HAP-1 (cell line): ENCODE measurements at places on chromosomes 5 and 9.
A peak's percentile ranks its signal among the peaks of the same experiment; 100 is the strongest.

DNA sequence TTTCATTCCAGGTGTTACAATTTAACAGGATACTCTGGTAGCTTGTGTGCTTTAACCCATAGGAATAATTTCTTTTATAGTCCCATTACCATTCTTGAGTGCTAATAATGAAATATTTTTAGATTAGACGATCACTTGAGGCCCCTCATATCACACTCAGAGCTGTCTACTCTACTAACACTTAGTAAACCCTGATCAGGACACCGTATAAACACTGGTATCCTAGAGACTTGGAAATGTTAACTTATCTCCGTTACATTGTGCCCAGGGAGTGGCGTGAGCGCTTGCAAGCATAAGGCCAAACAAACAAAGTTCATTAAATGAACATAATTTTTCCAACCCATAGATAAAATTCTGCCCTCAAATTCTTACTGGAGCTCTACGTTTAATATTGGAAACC lies 42.2 kb upstream of the RFX3 start:
- DNase-seq, result no peak

DNA sequence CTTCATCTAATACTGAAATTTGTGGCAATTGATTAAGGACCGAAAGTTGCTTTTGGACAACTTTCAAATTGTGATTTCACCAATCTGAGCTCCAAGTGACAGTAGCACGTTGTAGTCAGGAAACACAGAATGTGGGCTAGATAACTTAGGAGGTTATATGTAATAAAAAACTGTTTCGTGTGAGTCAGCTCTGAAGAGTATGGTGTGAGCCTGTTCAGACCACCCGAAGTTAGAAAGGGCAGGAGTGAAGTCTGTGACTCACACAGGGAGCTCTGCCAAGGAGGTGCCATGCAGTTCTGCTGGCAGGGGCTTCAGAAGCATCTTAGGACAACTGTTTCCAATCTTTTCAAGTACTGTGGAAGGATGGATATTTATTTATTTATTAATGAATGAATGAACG lies 16.4 kb upstream of the ZBTB34 start:
- no peak for DNase-seq

DNA sequence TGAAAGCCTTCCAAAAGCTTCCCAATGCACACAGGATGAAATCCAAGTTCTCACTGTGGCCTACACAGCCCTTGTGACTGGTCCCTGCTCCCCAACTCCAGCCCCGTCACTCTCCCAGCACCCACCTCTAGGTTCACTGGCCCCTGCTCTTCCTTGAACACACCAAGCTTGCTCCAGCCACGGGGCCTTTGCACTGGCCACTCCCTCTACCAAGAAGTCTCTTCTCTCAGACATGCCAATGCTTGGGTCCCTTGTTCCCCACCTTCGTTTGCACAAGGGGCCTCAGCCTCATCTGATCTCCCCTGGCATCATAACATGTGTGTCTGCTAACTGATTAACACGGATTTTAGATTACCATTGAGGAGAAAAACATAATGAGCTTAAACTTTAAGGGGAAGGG lies 56.0 kb downstream of the ROR2 start:
- no peak for DNase-seq

DNA sequence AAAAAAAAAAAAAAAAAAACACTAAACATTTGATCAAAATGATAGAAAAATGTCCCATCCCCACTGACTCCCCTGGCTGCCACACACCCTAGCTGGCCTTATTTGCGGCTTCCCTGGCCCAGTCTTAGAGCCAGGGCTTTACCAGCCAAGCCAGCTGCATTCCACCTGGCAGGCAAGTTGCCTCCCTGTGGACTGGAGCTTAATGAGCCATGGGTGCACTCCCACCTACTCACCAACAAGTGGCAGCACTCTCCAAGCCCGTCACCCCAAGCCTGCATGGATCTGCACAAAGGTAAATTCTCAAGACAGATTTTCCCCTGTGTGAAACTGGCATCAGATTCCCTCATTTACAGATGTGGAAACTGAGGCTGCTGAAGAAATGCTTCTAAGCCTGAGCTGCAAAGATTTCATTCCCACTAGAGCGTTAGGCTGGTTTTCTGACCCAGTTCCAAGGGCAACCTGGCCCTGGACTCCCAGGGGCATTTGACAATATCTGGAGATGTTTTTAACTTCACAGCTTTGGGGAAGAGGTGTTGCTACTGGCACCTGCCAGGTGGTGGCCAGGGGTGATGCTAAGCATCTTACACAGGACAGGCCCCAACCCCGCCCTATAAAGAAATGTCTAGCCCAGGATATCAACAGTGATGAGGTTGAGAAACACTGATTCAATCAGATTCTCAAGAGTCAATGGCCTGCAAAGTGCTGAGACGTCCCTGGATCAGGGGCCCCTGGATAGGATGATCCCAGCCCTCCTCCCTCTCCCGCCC lies 21.9 kb upstream of the VDAC1 start:
- DNase-seq, result peak; percentile 78

GRCh38 chr5:147346006-147346561 lies 111.3 kb downstream of the STK32A start:
- DNase-seq, result peak; percentile 10
